Activated CD4-positive, alpha-beta T cell treated with anti-CD3 and anti-CD28 coated beads, Interleukin-10, Interleukin-2, amounts not matched to agents 100 ng/mL and 50 ng/mL, durations not matched to agents 16 hours and 8 hours (primary cell): ENCODE measurements at places on chromosomes 11 and 22.
A peak's percentile ranks its signal among the peaks of the same experiment; 100 is the strongest.

- no peak for DNase-seq
Measured at GRCh38 chr11:114607753-114608459, 12.3 kb upstream of the NXPE4 start.

- DNase-seq, result no peak
Measured at GRCh38 chr11:8180469-8180868, 11.6 kb upstream of the RIC3 start.

DNA sequence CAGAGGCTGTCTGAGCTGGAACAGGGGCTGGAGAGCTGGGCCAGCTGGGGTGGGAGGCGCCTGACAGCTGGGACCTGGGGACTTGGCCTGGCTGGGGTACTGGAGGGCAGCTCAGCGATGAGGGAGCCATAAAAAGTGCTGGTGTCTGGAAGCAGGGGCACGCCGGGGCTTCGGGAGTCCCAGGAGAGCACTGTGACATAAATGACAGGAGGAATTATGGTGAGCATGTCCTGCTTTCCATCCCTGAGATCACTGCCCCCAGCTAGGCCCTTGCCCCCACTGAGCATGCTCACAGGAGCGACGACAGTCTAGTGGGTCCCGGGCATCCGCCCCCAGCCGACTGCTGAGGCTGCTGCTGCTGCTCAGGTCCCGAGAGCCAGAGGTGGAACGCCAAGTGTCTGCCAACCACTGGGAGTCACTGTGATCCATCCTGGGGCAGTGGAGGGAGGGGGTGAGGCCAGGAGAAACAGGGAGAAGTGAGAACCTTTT, 6.2 kb downstream of the ROBO4 start:
- no peak for DNase-seq

DNA sequence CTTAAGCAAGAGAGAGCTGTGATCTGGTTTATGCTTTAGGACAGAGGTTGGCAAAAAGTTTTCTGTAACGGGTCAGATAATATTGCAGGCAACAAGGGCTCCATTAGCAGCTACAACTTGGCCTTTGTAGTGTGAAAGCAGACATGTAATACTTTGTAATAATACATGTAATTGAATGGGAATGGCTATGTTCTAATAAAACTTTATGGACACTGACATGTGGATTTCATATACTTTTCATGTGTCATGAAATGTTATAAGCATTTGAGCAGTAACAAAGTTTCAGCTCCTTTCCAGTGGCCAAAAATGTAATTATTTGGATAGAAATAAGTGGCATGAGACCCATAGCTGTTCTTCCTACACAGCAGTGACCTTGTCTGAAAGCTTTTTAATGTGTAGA, 3.1 kb downstream of the DYNC2H1 start:
- DNase-seq, result no peak

GRCh38 chr22:40247976-40248375, 70.3 kb downstream of the TNRC6B start:
- DNase-seq, result peak; percentile 71

- DNase-seq, result no peak
Measured at GRCh38 chr11:76067099-76067498, 139.2 kb downstream of the WNT11 start.

- DNase-seq, result no peak
Measured at GRCh38 chr22:38820020-38820419, 23.8 kb downstream of the NPTXR start.

- no peak for DNase-seq
Measured at GRCh38 chr11:22157531-22157930, 35.4 kb upstream of the ANO5 start.

DNA sequence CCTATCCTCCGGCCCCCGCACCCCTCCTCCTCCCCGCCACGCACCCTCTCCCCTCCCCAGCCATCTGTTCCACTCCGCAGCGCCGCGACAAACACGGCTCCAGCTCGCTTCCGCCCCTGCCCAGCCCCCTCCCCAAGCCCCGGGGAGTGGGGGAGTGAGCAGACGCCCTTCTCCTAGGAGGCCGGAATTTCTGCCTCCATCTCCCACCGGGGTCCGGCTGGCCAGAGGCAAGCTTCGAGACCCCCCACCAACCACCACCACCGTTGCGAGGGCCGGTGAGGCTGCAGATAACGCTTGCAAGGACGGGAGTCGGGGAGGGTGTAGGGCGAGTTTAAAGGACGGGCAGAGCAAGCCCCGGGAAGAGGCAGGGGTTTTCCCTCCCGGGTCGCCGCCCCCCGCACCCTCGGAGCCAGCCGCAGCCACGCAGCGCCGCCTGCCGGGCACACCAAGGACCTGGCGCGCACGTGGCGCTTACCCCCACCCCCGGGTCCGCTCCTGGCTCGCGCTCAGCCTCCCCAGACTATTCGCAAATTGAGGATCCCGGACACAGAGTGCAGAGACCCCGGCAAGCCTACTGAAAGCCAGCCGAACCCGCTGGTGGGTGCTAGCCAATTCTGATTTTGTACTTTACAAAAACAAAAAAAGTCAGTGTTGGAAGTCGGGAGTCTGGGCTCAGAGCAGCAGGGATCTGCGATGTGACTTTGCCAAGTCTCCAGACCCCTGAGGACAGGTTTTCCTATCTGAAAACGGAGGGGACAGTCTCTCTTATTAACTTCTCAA, 22.6 kb downstream of the RTN4RL2 start:
- DNase-seq, result peak; percentile 63

DNA sequence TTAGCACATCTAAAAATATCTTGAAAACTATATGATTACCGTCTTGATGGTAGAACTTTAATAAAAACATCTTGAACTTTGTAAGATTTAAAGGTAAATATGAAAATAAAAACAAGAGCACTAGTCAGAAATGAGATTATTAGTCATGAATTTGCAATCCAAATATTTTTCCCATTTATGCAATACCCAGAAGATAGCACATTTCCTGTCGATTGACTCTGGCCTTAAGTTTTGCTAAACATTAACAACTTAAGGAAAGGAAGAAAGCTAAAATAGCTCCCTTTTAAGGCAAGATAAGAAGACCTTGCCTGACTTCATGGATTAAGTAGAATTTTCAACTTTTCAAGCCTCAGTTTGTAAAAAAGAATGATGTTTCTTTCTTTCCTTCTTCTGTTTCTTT, 1374.7 kb upstream of the RAG2 start:
- no peak for DNase-seq

- no peak for DNase-seq
Measured at GRCh38 chr11:120037111-120037510, 100.8 kb downstream of the TRIM29 start.

- DNase-seq, result no peak
Measured at GRCh38 chr11:78833237-78833636, 258.6 kb upstream of the NARS2 start.

DNA sequence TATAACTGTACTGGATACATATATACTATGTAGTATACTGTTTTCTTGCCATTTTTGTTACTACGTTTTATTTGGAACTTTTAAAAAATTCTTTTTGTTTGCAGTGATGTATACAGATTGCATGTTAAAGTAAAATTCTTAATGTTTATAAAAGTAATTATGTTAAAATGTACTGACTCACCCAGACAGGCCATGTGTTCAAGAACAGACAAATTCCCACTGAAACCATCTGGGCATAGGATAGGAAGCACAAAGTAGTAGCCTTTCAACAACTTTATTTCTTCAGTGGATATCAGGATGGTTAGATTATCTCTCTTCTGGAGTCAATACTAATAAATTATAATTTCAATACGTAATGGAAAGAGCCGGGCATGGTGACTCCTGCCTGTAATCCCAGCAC, 19.8 kb downstream of the PRMT3 start:
- no peak for DNase-seq

DNA sequence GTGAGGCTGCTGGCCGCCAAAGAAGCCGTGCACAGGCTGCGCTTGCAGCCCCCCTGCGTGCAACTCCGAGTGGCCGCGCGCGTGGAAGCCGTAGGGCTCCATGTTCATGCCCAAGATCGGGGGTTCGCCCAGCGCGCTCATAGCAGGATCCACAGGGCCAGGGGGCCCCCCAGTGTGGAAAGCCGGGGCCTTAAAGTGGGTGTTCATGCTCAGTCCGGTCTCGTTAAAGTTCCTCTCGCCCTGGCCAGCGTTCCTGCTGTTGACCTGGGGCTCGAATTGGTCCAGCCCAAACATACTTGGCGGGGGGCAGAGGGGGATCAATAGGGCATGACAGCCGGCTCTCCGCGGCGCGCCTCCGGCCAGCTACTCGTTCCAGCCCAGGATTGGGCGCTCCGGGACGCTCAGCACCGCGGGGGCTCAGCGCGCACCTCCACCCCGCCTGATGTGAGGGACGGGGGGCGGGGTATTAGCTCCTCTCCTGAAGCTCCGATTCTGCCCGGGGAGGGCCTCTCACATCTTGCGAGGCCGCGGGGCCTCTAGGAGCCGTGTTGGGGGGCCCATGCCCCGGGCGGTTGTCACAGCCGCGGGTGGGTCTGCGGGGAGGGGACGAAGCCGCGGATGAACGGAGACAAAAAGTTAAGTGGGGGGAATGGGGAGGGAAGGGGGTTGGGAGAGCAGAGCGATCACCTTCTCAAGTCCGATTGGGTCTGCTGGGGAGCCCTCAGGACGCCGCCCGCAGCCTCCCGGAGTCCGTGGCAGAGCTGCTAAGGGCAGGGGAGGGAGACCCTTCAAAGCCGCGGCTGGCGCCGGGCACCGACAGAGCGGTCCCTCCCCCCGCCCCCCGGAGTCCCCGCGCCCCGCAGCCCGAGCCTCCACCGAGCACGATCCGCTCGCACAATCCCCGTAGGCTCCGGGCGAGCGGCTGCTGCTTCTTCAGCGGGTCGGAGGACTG, 1.0 kb downstream of the MN1 start:
- DNase-seq, result no peak

GRCh38 chr11:68498321-68498720, 37.8 kb downstream of the PPP6R3 start:
- DNase-seq, result no peak

GRCh38 chr11:35418282-35419183, 825 bp downstream of the SLC1A2 start:
- peak; percentile 5 for DNase-seq

GRCh38 chr11:47514825-47515647, 37.9 kb downstream of the CELF1 start:
- DNase-seq, result peak; percentile 88

DNA sequence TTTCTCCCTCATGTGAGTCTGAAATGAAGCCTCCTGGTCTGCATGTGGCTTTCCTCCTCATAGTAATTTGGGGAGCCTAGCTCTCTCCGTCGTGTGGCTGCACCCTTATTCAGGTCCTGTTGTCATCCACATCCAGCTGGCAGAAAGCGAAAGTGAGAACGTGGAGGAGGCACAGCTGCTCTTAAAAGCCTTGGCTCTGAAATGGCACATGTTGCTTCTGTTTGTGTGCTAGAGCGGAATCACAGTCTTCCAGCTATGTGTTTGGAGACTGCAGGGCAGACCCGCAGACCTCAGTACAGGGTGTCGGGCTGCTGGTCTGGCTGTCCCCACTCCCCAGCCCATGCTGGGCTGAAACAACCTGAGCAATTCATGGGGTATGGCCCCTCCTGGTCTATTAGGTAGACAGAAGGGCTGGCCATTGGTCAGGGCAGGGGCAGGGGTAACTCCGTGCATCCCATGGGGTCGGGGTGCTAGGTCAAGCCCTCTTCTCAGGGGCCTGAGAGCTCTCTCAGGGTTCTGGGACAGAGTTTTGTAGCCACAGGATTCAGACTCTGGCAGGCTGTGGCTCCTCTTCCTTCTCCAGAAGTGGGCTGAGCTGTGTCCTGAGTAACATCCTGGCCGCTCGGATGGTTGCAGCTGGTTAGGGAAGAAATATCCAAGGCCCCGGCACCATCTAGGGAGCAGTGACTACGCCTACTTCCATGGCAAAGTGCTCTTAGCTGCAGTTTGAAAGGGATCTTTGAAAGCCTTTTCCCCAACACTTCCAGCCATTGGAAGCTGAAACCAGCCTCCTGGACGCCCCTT, 50.6 kb downstream of the C11orf96 start:
- DNase-seq, result no peak

GRCh38 chr11:36105743-36106581, 162.1 kb downstream of the LDLRAD3 start:
- DNase-seq, result no peak

- DNase-seq, result peak; percentile 14
Measured at GRCh38 chr11:68584991-68585524, 99.3 kb upstream of the GAL start.

GRCh38 chr11:73715541-73715940, 45.3 kb downstream of the RAB6A start:
- no peak for DNase-seq

DNA sequence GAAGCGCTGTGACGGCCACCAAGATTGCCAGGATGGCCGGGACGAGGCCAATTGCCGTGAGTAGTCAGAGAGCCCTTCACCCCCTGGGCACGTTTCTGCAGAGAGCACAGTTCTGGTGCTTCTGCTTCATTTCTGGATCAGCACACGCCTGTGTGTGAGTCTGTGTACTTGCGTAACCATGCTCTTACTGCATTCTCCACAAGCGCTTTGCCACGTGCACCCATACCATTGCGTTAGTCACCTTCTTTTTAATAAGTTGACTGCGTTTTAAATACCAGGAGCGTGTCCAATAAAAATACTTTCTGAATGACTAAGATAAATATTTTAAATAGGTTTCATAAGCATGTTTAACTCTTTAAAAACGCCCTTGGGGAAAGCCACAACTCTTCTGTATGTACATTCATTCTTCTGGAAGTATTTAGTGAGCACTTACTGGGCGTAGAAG, 143.0 kb upstream of the SORL1-AS1 start:
- no peak for DNase-seq

DNA sequence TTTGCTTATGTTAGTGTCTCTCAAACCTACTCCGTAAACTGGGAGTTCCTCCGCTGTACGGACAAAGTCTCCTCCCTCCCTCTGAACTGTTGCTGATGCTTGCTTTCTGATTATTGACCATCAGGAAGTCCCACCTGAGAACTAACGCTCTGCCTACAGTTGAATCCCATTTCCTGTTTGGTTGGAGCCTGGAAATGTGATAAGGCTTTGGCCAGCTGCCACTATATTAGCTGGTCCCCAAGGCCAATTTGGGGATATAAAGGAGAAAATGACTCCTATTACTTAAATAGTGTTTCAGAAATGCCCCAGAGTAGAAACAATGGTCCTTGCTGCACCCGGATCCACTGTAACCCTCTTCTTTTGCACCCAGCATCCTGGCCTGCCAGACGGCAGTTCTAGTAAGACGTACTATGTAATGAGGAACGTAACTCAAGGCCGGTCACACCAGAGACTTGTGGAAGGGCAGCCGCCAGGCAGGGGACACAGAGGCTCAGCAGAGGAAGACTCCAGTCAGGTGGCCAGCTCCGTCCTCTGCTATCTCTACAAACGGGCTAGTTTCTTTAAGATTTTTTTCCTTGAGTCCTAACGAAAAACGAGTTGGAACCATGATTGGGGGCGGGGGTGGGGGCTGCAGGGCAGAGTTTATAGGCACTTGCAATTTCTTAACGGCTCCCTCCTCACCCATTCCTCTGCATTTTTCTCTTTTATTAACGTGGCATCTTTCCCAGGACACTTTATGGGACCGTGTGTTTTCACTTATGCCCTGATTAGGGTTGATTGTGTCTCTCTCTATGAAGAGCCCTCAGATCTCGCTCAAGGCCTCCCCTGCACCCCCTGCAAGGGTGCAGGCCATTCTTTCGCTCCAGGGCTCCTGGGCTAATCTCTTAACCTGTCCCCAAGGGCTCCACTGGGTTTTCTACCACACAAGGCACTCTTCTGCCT, 72.8 kb upstream of the CDON start:
- no peak for DNase-seq
